ENCODE measurements at places on chromosomes 11 and 22. TPM values are rescaled to one million over a fixed set of nuclear protein-coding genes. Genes with fewer than 3 reads are reported as not detected.

- no peak for DNase-seq
Observed at GRCh38 chr11:88402784-88403183, 65.2 kb upstream of the CTSC start.

DNA sequence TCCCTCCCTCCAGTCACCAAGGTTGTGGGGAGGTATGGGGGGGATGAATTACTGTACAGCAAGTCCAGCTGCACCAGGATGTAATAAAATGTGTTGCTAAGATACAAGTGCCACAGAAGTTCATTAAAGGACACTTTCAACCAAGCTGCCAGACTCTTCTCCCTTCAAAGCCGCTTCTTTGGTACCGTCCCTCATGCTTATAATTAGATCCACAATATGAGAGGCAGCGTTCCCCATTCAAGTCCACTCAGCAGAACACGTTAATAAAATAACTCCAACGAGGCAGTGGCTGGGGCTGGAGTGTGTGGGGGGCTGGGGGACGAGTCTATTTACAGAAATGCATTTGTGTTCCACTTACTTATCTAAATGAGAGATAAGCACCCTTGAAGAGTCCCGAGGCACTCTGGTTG is 14.7 kb downstream of the PHF21B start:
- DNase-seq, result no peak

GRCh38 chr22:26789951-26790350 is 132.6 kb downstream of the MIAT start:
- DNase-seq, result no peak

KLHDC7B gene
- polyA plus RNA-seq, result 0.04 TPM

All from AG04450 (cell line).